AG04449 (cell line): ENCODE measurements at places on chromosomes 1 and 21.

GRCh38 chr21:26079366-26079765 lies 91.2 kb downstream of the APP start:
- no peak for DNase-seq

- no peak for DNase-seq
These were observed 6.0 kb downstream of the COLGALT2 start for GRCh38 chr1:184031409-184032107.

- no peak for DNase-seq
These were observed 2.1 kb downstream of the SH3BGRL3 start for GRCh38 chr1:26281971-26282370.

DNA sequence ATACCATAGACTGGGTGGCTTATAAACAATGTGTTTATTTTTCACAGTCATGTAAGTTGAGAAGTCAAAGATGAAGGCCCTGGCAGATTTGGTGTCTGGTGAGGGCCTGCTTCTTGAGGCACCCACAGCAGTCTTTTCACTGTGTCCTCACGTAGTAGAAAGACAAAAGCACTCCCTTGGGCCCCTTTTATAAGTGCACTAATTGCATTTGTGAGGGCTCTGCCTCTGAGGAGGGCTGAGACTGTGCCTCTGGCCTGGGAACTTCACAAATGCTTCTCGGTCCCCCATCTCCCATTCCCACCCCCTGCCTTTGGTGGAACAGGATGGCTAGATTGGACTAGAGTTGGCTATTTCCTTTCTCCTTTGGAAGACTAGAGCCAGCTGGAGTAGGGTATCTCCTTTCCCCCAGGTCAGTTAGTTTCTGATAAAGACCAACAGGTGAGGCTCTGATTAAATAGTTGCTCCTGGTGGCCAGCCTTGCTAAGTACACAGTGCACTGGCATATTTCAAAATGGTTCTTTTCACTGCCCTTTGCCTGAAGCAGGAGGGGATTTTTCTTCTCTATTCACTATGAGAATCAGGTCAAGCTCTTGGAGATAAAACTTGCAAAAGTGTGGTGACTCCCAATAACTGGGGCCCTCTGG lies 82.9 kb downstream of the PLPPR4 start:
- DNase-seq = no peak

- DNase-seq = no peak
These were observed 10.1 kb upstream of the IL10RB start for GRCh38 chr21:33256019-33256418.

- peak; percentile 38 for DNase-seq
These were observed 82.3 kb downstream of the ITPKB start for GRCh38 chr1:226656601-226657277.

- no peak for DNase-seq
These were observed 301.3 kb downstream of the PLPP3 start for GRCh38 chr1:56278061-56278460.

DNA sequence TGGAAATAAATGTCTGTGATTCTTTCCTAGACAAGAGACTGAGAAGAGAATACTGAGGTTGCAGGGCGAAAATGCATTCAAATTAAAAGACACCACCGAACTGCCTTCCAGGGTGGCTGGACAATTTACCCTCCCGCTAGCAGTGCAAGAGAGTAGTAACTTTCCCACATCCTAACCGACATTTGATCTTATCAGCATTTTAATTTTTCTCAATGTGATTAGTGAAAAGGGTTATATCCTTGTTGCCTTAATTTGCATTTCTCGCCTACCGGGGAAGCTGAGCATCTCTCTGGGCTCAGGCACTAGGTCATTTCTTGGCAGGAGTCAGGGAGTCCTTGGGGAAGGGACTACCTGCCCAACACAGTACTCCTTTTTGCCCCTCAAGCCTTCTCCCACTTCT lies 2.8 kb downstream of the TNFRSF8 start:
- DNase-seq = no peak

DNA sequence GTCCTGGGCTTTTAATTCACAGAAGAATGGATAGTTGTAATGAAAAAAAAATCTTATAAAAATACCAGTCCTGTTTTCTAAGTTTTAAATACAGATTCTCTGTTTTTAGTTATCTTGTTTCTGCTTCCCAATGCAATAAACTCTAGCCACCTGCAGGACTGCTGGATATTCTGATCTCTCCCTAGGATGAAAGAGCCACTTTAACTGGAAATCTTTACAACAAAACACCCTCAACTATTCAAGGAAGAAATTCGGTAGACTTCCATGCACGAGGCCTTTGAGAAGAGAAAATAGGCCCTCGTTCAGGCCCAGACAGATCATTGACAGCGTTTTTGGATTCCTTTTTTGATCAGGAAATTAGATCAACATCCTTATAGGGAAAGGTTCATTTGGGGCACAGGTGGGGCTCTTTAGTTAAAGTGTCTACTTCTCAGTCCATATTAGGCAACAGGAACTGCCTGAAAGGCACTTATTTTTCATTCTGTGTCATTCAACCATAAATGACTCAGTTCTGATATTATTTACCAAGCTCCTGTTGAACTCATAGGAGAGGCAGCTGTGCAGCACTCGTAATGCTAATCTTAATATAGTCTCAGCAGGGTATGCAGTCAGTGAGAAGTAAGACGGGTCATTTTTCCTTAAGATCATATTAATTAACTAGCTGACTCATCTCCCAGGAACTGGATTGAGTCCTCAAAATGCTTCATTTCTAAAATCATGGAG lies 71.1 kb upstream of the ERRFI1 start:
- peak; percentile 86 for DNase-seq

GRCh38 chr1:35557611-35558373 lies at the start of gene NCDN:
TSS of gene NCDN (plus strand) at chr1:35557799. CDS start at chr1:35558191, 392 bp downstream.
- DNase-seq = peak; percentile 86
